EL (cell line): ENCODE measurements at places on chromosomes 7 and 10.

- DNase-seq: peak; percentile 74
These were observed 2.0 kb downstream of the ZNF503 start for GRCh38 chr10:75399461-75400162.

DNA sequence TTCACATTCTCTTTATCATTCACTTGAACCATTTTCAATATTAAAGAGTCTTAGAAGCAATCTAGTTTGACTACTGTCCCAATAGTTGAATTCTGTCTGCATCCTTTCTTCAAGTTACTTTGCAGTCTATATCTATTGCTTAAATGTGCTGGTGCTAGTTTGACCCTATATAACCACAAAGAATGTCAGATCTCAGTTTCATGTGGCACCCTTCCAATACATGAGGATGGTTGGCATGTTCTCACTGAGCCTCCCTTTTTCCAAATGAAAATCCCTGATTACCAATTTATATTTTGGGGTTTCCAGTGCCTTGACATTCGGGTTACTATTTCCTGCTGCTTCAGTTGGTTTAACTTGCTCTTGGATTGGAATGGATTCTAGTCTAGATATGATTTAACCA is 292.7 kb downstream of the EXOC4 start:
- DNase-seq: peak; percentile 74

GRCh38 chr10:22686347-22686746 is 28.0 kb downstream of the PIP4K2A start:
- DNase-seq: no peak

- no peak for DNase-seq
These were observed 21.4 kb upstream of the SLIT1 start for GRCh38 chr10:97207131-97207530.

GRCh38 chr7:46764100-46764936 is 817.6 kb downstream of the TNS3 start:
- DNase-seq: peak; percentile 97

DNA sequence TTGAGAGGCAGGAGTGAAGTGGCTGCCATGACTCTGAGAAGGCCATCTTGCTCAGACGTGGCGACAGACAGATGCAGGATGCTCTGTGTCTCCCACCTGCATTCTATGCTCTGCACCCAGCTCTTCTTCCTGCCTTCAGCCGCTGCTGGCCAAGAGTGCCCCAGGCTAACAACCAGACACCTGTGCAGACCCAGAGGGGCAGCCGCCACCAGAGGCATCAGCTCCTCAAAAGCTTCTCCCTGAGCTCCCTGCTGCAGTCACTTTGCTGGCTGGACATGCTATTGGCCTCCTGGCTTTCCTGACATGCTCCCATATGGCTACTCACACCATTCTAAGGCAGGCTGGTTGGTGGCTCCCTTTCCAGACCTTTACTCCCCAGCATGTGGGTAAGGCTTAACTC is 70.6 kb upstream of the GRB10 start:
- DNase-seq: no peak

GRCh38 chr7:8391353-8392062 is 41.9 kb upstream of the NXPH1 start:
- no peak for DNase-seq

GRCh38 chr7:158647475-158647792 is 57.2 kb downstream of the NCAPG2 start:
- DNase-seq: no peak

- no peak for DNase-seq
These were observed 142.9 kb downstream of the THSD7A start for GRCh38 chr7:11689096-11689495.

GRCh38 chr7:3336042-3336665 is 35.1 kb downstream of the SDK1 start:
- DNase-seq: no peak

GRCh38 chr10:89589101-89589720 is 53.8 kb upstream of the SLC16A12 start:
- peak; percentile 17 for DNase-seq

DNA sequence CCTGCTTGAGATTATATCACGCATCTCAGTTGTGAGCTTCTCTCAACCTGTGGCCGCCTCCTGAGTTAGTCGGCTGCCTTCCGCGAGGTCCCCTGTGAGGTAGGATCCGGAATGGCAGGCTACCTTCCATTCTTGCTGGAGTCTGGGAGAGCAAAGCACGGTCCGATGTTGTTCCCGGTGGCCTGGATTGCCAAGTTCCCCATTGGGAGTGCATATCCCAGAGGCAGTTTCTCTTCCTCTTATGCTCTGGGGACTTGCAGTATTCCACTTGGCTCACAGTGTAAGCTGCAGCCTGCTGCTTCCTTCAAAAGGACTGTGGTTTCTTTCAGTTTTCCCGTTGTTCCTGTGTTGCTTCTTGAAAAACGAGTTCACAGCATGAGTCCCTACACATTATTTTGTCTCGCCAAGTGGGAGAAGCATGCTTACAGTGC is 225.4 kb upstream of the ZWINT start:
- DNase-seq: no peak

- no peak for DNase-seq
These were observed 60.9 kb downstream of the MAD1L1 start for GRCh38 chr7:2171855-2172254.

DNA sequence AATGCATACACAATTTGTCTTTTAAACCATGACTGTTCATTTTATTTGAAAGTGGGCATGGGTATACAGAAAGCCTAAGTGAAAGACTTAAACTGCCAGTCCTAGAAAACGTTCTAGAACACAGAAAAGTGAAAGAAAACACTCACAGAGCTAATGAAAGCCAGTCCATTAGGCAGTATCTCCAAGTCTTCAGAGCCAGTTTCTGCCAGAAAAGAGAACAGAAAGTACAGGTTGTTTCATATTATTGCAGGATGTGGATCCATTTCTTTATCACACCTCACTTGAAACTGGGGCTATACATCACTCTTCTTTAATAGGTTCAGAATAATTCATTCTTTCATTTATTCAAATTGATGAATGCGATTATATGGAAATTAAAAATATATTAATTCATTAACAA is 7.7 kb downstream of the PON1 start:
- DNase-seq: no peak
